ENCODE measurements at places on chromosomes 2 and 18.

- no peak for DNase-seq
Measured at GRCh38 chr2:168583710-168584521, 127.8 kb downstream of the CERS6 start.

GRCh38 chr18:12059334-12060181, 34.1 kb upstream of the ANKRD62 start:
- DNase-seq: no peak

DNA sequence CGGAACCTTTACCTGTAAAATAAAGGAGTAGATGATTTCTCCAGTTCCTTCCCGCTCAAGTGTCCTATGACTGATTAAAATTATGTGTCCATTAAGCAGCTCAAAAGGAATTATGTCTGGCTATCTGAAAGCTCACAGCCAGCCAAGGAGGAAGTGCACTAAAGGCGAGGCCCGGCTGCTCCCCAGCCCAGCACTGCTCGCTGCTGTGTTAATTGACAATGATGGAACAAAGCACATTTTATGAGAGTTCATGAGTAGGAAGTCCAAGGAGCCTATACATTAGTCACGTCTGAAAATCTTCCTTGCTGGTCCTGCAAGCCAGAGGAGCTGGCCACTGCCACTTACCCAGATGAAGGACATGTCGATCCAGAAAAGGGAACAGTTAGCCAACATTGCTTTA, 14.3 kb downstream of the TTC32 start:
- no peak for DNase-seq

DNA sequence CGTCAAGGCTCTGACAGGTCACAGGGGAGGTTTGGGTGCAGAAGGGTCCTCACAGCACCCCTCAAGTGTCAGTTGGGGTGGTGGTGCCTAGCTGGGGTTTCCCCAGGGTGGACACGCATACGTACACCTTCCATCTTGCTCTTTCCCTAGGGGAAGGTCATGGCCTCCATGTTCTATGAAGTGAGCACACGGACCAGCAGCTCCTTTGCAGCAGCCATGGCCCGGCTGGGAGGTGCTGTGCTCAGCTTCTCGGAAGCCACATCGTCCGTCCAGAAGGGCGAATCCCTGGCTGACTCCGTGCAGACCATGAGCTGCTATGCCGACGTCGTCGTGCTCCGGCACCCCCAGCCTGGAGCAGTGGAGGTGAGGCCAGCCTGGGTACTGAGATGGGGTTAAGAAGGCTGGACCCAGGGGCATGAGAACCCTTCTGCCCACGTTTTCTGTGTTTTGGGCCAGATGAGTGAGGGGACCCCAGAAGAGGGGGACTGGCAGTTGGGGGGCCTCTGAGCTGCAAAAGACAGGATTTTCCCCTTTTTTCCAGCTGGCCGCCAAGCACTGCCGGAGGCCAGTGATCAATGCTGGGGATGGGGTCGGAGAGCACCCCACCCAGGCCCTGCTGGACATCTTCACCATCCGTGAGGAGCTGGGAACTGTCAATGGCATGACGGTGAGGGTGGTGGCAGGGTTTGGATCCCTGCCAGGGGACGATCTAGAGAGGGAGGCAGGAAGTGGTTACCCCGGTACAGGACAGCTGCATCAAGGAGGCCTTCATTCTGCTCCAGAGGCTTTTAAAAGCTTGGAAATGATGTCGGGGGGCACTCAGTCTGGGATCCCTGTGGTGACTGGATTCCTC, 20.9 kb downstream of the SLC30A3 start:
- DNase-seq: no peak
